ENCODE measurements at places on chromosomes 11 and 22. TPM values are rescaled to one million over a fixed set of nuclear protein-coding genes. Genes with fewer than 3 reads are reported as not detected.

Gene TTC12
- 5.1 TPM for total RNA-seq

- DNase-seq: no peak
Observed at GRCh38 chr22:19422440-19423301, 8.9 kb downstream of the HIRA start.

Gene TMEM191C
- 1.6 TPM for total RNA-seq

DNA sequence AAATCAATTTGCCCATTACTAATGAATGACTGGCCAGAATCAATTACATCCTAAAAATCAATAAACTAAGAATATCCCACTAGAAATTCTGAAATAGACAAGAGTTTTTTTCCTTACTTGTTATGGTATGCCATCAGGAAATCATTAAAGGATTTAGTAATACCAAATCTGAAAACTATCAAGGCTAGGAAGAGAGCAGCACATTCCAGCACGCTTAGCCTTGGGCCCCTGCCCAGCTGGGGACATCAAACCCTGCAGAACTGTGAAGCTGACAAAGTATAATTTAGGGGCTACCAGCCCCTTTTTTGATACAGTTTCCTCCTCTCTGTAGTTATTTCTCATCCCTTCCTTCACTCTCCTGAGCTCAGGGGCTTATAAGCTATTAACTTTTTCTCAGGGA, 247.8 kb upstream of the ZC3H12C start:
- DNase-seq: no peak

GRCh38 chr11:96293598-96294021, 49.4 kb downstream of the MAML2 start:
- DNase-seq: no peak

Gene BRSK2
- 4.0 TPM for total RNA-seq
